ENCODE measurements at places on chromosomes 13 and 19. TPM values are rescaled to one million over a fixed set of nuclear protein-coding genes. Genes with fewer than 3 reads are reported as not detected.

GRCh38 chr13:29706923-29707322, 111.4 kb upstream of the SLC7A1 start:
- DNase-seq, result no peak

GRCh38 chr13:42538996-42539395, 35.0 kb upstream of the TNFSF11 start:
- DNase-seq, result no peak

- DNase-seq, result no peak
Observed at GRCh38 chr19:46353730-46354528, 7.0 kb downstream of the PPP5C start.

- DNase-seq, result no peak
Observed at GRCh38 chr19:2289714-2290435, 7.9 kb upstream of the PEAK3 start.

DNA sequence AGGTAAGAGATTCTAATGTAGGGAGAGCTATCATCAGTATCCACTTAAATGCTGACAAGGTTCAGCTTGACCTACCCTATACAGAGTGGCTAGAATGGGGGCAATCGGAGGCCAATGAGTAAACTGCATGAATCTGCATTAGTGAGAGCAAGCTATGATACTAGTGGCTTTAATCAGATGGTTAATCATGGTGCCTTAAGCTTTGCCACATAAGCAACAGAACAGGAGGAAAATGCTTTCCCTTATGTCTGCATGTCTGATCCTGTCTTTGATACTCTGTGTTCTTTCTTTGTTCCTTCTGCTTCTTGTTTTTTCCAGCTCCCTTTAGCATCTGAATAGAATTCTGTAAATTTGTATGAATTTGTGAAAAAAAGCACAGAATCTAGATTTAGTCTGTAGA, 91.1 kb downstream of the WDFY2 start:
- DNase-seq, result no peak

DNA sequence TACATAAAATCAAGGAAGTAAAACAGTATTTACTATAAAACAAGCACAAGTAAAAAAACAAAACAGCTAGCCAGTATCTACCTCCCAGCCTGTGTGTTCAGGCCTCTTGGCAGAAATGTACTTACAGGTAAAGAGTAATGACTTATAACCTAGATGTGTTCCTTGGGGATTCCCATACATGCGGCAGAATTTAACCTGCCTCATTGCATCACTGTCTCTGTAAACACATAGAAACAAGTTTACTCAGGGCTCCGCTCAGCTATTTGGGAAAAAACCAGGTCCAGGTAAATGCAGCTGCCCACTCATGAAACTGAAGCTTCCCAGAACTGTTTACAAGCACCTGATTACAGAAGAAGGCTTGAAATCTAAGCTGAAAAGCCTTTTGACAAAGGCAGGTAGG, 50.7 kb upstream of the SERP2 start:
- DNase-seq, result no peak

GRCh38 chr13:72473321-72473720, 254.1 kb downstream of the MZT1 start:
- DNase-seq, result no peak

DNA sequence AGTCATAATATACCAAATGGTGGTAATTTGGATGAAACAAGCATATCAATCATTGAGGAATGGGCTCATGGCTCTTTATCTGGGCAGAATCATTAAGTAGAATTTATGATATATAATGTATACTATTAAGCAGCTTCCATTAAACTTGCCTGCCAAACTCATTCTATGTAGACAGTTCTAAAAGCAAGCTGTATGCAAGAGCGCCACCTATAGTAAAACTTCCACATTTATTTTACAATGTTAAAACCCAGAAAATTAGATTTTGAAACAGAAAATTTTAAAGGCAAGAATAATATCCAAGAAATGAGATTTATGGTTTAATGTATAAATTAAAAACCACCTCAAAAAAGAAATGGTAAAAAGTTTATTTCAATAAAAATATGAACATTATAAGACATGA, 161.5 kb downstream of the MZT1 start:
- no peak for DNase-seq

GRCh38 chr13:99661791-99662190, 160.5 kb downstream of the TM9SF2 start:
- DNase-seq, result no peak

- DNase-seq, result no peak
Observed at GRCh38 chr13:79560954-79561353, 80.0 kb downstream of the NDFIP2 start.

- no peak for DNase-seq
Observed at GRCh38 chr19:14428882-14429416, 4.2 kb upstream of the PKN1 start.

LILRB5 gene
- not detected for total RNA-seq

CGB1 gene
- not detected for total RNA-seq

SBK2 gene
- total RNA-seq, result not detected

TMEM255B gene
- total RNA-seq, result 19.1 TPM
